ENCODE measurements at places on chromosomes 6 and 20.

- no peak for DNase-seq
Observed at GRCh38 chr6:157795841-157796240, 27.2 kb upstream of the SNX9 start.

GRCh38 chr6:111487661-111488060 is 4.6 kb upstream of the REV3L start:
- DNase-seq, result no peak

GRCh38 chr6:105484238-105485161 is 81.6 kb upstream of the PREP start:
- DNase-seq, result no peak

DNA sequence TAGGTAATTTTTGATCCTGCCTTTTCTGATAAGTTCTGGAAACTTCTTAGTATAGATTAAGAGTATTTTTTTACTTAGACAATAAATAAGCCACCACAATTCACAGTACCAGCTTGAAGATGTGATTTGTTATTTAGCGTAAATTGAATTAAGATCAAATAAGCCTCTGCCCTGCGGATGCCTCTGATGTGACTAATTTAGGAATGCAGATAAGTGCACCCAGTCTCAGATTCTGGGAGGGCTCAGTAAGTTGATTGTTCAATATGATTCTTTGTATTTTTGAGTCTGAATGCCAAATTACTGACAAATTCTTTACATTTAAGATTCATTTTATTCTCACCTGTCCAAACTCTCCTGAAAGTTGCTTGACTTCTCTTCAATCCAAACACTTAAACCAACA is 147.5 kb downstream of the THBS2 start:
- DNase-seq, result no peak

- DNase-seq, result peak; percentile 17
Observed at GRCh38 chr6:53410508-53411258, 61.9 kb upstream of the ELOVL5 start.

All from H54 (cell line).